ENCODE measurements at places on chromosomes 4 and X.

- DNase-seq = no peak
These were observed 58.3 kb upstream of the GUCY1A1 start for GRCh38 chr4:155608225-155608885.

- DNase-seq = no peak
These were observed 1000.9 kb downstream of the STPG2 start for GRCh38 chr4:97142410-97142809.

DNA sequence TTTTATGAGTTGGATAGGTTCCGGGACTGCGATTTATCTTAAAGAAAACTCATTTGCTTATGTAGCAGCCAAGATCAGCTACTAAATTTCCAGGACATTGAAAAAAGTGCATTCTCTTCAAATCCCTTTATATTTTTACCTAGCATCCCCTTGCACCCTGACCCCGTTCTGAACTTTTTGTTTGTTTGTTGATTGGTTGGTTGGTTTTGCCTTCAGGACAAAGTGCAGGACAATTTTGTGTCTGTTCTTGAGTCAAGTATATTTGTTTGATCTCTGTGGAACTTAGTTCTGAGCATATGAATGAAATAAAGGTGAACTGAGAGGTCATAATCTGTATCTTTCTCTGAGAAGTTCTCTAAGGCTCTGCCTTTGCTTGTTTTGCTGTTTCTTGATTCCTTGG, 12.8 kb upstream of the TAPT1 start:
- DNase-seq = no peak

- no peak for DNase-seq
These were observed 29.2 kb upstream of the COX18 start for GRCh38 chr4:73098713-73099112.

DNA sequence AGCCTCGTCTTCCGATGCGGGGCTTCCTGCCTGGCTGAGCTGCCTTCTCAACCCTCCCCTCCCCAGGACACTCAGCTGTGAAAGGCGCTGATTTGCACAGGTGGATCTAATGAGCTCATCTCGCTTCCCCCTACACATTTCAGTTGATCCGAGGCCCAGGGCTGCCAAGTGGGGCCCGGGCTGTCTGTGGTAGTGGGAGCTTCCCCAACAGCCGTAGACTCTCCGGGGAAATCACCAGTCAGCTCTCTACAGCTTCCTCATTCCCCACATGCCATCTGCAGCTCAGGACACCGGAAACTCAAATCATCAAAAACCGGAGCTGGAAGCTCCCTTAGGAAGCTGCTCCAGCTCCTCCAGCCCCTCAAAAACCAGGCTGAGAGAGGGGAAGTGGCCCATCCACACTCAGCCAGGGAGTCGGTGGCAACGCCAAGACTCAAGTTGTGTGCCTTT, 56.2 kb downstream of the SMIM20 start:
- DNase-seq = no peak

DNA sequence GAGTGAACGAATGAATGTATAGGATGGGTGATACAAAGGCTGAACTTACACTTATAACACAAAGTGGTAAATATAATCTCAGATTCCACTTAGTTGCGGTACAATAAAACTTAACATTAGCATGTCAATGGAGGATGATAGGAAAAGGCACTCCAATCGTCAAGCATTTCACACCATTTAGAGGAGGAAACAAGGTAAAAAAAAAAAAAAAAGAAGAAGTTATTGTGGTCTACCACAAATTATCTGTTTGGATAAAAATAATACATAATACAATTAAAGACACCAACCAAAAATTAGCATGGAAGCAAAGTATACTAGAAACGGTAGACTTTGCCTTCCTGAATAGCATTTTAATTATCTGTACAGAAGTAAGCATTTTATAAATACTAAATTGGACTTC, 205.5 kb downstream of the PPP3CA start:
- DNase-seq = no peak

DNA sequence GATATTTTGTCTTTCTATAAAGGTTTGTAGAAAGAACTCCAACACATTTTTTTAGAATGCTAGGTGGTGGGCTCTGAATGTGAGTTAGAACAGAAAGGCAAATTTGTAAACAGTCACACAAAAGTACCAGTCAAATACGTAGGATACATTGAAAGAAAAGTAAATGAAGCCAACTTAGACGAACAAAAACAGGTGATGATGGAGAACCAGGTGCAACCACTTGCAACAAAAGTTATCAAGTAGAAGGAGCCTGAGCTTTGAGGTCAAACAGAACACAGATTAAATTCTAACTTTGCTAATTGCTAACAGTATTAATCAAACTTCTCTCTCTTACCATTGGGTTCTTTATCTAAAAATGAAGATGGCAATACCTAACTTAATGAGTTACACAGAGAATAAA, 62.7 kb upstream of the DAPP1 start:
- DNase-seq = no peak

- no peak for DNase-seq
These were observed 15.4 kb downstream of the AFP start for GRCh38 chr4:73451404-73451803.

DNA sequence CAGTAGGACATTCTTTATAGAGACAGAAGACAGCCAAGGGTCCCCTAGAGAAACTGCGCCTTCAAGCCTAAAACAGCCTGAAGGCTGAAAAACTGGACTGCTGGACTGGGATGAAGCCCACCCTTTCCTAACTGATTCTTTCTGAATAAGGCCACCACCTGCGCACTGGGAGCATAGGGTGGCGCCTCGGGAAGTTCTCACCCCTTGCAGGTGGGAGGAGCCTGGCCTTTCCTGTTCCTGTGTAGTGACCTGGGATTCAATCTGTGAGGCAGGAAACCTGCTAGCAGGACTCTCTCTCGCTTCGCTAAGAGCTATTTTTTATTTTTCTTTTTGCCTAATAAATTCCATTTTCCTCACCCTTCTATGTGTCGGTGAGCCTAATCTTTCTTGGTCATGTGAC, 61.8 kb upstream of the KLHL13 start:
- DNase-seq = no peak

DNA sequence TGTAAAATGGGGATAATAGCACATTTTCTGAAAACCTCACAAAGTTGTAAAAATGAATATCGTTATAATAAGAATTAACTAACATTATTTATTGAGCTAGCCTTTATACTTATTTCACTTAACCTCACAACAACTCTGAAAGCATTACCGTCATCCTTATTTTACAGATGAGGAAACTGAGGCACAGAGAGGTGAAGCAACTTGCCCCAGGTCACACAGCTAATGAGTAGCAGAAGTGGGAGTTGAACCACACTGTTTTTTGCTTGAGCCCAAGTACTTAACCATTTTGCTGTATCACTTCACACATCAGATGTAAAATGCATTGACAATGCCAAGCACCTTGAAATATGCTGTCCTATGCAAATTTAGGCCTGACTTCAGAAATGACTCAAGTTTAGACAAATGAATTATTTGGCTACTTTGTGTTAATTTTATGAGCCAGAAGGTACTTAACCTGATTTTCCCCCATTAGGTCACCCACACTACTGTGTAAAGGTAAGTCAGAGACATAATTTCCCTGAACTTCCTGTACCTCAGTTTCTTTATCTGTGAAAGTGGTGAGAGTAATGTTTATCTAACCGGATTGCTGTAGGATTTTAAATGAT, 23.1 kb downstream of the CD40LG start:
- DNase-seq = no peak

Data from activated CD8-positive, alpha-beta memory T cell treated with anti-CD3 and anti-CD28 coated beads for 1 hour (primary cell).